ENCODE measurements at places on chromosomes 1 and 21.
A peak's percentile ranks its signal among the peaks of the same experiment; 100 is the strongest.

DNA sequence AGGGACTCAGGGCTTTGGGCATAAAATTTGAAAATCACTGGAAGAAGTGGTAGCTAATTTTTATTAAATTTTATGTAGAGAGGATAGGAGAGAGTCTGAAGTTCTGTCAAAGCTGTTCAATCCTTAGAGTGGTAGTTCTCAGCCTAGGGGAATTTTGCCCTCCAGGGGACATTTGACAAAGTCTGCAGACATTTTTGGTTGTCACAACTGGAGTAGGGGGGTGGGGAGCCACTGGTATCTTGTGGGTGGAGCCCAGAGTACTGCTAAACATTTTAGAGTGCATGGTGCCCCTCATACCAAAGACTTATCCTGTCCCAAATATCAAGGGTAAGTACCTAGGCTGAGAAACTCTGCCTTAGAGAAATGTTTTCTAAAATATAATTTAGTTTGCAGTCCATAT lies 30.2 kb downstream of the RASAL2 start:
- DNase-seq, result no peak

DNA sequence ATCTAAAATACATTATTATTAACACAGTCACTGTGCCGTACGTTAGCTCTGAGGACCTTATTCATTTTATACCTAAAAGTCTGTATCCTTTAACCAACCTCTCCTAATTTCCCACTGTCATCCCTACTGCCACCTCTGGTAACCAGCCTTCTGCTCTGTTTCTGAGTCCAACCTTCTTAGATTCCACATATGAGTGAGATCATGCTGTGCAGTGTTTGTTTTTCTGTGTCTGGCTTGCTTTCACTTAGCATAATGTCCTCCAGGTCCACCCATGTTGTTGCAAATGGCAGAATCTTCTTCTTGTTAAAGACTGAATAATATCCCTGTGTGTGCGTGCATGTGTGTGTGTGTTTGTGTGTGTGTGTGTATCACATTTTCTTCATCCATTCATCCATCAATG lies 64.2 kb downstream of the ETS2 start:
- DNase-seq, result peak; percentile 73

- DNase-seq, result no peak
Measured at GRCh38 chr1:225529726-225530125, 101.9 kb upstream of the LBR start.

DNA sequence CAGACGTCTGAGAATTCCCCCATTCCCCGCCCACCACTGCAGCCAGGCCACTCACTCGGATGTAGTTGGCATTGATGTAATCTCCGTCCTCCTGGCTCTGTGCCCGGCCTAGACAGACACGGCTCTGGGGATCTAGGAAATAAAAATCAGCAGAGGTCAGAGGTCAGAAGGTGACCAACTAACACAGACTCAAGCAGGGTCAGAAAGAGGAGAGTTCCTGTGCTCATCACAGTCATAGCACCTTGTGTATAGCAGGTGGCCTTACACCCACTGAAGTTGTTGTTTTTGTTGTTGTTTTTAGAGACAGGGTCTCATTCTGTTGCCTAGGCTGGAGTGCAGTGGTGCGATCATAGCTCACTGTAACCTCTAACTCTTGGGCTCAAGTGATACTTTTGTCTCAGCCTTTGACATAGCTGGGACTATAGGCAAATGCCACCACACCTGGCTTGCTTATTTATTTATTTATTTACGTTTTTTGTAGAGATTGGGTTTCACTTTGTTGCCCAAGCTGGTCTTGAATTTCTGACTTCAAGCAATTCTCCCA lies 4.9 kb downstream of the PTPN7 start:
- no peak for DNase-seq

DNA sequence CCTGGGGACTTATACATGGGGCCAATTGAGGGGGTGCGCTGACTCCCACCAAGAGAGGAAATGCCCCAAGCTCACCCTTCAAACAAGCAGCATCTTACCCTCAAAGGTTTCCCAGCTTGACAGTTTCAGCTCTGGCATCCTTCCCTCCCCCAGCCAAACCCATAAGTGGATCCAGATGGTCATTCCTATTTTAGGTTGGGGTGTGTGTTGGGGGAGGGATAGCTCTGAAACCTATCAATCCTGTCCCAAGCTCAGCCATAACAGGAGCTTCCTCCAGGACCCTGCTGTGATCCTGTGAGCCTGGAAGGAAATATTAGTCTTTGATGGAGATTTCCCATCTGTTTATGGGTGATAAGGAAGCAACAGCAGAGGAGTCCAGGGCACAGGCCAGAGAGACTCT lies 3.4 kb upstream of the TMEM222 start:
- no peak for DNase-seq

GRCh38 chr1:74343216-74343615 lies 108.0 kb downstream of the TNNI3K start:
- DNase-seq, result no peak

- peak; percentile 77 for DNase-seq
Measured at GRCh38 chr1:87853576-87854351, 525.1 kb downstream of the LMO4 start.

DNA sequence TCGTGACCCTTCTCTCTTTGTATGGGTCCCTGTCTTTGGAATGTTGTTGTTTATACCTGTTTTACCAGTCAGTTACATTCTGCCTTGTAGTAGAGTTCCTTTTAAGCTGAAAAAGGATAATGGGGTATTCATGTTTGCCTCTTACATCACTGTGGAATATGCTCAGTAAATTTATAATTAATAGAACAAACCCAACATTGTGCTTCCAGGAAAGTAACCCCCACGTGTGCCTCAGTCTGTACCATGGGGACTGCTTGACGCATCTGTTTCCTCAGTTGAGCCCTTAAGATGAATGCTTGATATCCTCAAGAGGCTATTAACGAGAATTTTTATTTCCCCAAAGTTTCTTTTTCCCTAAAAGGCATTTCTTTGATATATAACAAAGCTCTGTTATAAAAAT lies 73.4 kb downstream of the ST6GALNAC3 start:
- no peak for DNase-seq

- DNase-seq, result peak; percentile 73
Measured at GRCh38 chr1:55632058-55632457, 416.9 kb upstream of the USP24 start.

DNA sequence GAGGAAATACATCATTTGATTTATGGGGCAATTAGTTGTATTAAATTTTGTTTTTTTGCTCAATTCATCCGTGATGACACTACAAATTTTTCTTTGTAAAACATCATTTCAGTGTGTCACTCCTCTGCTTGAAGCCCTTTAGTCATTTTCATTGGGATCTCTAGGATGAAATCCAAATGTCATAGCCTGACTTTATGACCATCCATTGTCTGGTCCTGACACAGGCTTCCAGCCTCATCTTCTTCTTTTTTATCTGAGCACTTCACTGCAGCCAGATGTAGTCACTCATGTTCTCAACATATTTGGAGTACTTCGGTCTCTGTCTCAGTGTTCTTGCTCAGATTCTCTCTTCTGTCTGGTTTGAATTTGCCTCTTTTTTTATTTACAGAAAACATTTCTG lies 173.1 kb downstream of the HMCN1 start:
- DNase-seq, result no peak

DNA sequence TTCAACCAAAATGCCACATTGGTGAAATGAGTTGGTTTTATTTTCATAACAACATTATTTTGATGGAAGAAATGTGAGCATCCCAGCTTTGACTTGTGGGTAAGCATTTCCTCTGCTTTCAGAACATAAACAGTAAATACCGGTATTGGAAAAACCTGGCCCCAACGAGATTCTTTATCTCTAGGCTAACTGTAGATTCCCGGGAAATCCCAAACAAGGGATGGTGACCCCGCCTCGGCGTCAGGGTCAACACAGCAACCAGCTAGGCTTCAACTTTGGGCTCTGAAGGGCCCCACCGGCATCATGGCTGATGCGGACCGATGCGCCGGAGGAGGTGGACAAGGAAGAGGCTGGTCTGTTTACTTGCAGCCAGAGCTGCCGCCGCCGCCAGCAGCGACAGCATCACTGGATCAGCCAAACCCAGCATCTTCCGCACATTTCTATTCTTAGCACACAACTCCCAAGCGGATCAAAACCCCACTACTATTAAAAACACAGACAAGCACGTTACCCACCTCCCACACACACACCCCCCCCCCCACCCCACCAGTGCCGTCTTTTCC lies 1.1 kb downstream of the AKT3 start:
- peak; percentile 75 for DNase-seq

DNA sequence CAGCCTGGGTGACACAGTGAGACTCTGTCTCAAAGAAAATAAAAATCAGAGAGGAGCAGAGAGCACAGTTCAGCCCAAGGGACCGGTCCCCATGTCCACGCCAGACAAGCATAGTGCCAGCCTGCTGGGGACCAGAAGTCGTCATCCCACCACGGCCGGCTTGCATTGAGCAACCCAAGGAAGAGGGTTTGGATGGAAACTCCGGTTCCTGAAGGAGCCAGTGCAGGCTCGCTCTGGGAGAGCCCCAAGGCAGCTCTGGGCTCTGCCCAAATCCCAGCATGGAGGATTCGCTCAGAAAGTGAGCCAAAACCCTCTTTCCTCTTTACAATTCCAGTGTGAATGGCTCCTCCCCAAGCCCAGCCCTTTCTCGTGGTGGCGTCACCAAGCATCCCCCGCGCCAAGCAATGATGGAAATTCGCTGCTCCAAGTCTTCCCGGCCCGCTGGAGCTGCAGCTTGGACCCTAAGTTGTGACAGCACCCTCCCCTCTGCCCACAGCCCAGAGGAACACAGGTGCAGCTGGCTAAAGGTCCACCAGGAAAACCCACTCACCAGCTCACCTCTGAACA lies 64.1 kb upstream of the SLC25A33 start:
- DNase-seq, result no peak

DNA sequence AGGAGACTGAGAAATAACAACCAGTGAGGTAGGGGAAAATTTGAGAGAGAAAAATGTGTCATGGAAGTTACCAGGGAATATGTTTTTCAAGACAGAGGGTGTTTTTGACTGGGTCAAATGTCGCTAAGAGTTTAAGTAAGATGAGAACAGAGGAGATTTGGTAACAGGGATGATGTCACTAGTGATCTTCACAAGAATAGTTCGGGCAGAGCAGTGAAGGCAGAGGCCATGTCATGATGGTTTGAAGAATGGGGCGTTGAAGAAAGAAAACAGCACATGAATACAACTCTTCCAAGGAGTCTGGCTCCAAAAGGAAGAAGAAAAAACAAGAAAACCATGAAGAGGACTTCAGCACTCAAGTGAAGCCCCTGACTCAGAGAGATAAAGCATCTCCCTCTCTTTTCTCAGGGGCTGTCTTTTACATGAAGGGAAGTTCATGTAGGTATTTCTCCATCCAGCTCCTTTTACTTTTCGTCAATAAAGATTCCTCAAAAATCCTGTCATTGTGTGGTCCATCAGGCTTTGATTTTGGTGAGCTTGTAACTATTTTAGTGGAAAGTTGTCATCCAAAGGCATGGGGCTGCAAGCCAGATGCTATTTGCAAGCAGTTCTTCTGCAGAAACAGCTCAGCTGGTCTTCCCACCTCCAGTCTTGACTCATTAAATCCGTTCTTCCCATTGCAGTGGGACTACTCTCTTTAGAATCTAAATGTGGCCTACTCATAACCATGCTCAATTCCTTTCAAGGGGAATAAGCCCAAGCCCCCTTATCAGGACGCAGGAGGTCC lies 397.3 kb downstream of the LMX1A start:
- DNase-seq, result no peak

GRCh38 chr1:200802865-200803512 lies 64.3 kb downstream of the CAMSAP2 start:
- peak; percentile 92 for DNase-seq

GRCh38 chr1:94795434-94795833 lies 24.7 kb upstream of the SLC44A3 start:
- no peak for DNase-seq

GRCh38 chr1:90513956-90514355 lies 203.1 kb downstream of the BARHL2 start:
- DNase-seq, result no peak

- DNase-seq, result no peak
Measured at GRCh38 chr1:180849031-180849775, 63.5 kb upstream of the KIAA1614 start.
